ENCODE measurements at places on chromosomes 16 and 17. TPM values are rescaled to one million over a fixed set of nuclear protein-coding genes. Genes with fewer than 3 reads are reported as not detected.

TAT gene
- not detected for total RNA-seq

LGALS3BP gene
- total RNA-seq: 10.8 TPM

HS3ST3A1 gene
- total RNA-seq: not detected

MT1M gene
- total RNA-seq: 4.2 TPM

GCGR gene
- total RNA-seq: not detected

RNF157 gene
- total RNA-seq: 0.63 TPM

KRTAP4-1 gene
- not detected for total RNA-seq

FBXL16 gene
- under 0.01 TPM for total RNA-seq

SDK2 gene
- not detected for total RNA-seq

IRX6 gene
- total RNA-seq: not detected

PRSS53 gene
- total RNA-seq: 0.81 TPM

OR4D1 gene
- total RNA-seq: not detected

NAGLU gene
- 26.7 TPM for total RNA-seq

UMOD gene
- total RNA-seq: not detected

ZNF423 gene
- total RNA-seq: 12.1 TPM

ADAP2 gene
- total RNA-seq: 0.16 TPM

KRT28 gene
- total RNA-seq: not detected

PRMT7 gene
- total RNA-seq: 27.8 TPM

ALOX12B gene
- total RNA-seq: not detected

CDH5 gene
- 927 TPM for total RNA-seq

MGAT5B gene
- 0.50 TPM for total RNA-seq

HSF4 gene
- total RNA-seq: 4.0 TPM

SDR42E1 gene
- 4.4 TPM for total RNA-seq

CCL8 gene
- total RNA-seq: 0.16 TPM

CD300LB gene
- not detected for total RNA-seq

SPNS3 gene
- 0.49 TPM for total RNA-seq

CCDC78 gene
- total RNA-seq: not detected

LGALS9B gene
- total RNA-seq: not detected

NLRC3 gene
- total RNA-seq: 0.97 TPM

HBM gene
- not detected for total RNA-seq

SEPTIN12 gene
- total RNA-seq: 0.06 TPM

SLX1B gene
- 6.6 TPM for total RNA-seq

CDH3 gene
- not detected for total RNA-seq

CBFB gene
- 113 TPM for total RNA-seq

PRR11 gene
- total RNA-seq: 12.6 TPM

KRTAP1-3 gene
- not detected for total RNA-seq

ANTKMT gene
- total RNA-seq: 21.4 TPM

HS3ST2 gene
- total RNA-seq: not detected

SLC16A6 gene
- total RNA-seq: 0.32 TPM

GJC1 gene
- 12.6 TPM for total RNA-seq

TM4SF5 gene
- total RNA-seq: not detected

PLXDC1 gene
- 0.06 TPM for total RNA-seq

IL4R gene
- total RNA-seq: 35.9 TPM

PTGES3L gene
- total RNA-seq: 0.16 TPM

CXCL16 gene
- total RNA-seq: 1.3 TPM

HSD11B2 gene
- total RNA-seq: 0.38 TPM

FBXO31 gene
- total RNA-seq: 47.6 TPM

BRD7 gene
- 47.1 TPM for total RNA-seq

TCAP gene
- total RNA-seq: 0.49 TPM

Measured in bladder microvascular endothelial cell (primary cell).